ENCODE measurements at places on chromosomes 16 and 17.
A peak's percentile ranks its signal among the peaks of the same experiment; 100 is the strongest.

DNA sequence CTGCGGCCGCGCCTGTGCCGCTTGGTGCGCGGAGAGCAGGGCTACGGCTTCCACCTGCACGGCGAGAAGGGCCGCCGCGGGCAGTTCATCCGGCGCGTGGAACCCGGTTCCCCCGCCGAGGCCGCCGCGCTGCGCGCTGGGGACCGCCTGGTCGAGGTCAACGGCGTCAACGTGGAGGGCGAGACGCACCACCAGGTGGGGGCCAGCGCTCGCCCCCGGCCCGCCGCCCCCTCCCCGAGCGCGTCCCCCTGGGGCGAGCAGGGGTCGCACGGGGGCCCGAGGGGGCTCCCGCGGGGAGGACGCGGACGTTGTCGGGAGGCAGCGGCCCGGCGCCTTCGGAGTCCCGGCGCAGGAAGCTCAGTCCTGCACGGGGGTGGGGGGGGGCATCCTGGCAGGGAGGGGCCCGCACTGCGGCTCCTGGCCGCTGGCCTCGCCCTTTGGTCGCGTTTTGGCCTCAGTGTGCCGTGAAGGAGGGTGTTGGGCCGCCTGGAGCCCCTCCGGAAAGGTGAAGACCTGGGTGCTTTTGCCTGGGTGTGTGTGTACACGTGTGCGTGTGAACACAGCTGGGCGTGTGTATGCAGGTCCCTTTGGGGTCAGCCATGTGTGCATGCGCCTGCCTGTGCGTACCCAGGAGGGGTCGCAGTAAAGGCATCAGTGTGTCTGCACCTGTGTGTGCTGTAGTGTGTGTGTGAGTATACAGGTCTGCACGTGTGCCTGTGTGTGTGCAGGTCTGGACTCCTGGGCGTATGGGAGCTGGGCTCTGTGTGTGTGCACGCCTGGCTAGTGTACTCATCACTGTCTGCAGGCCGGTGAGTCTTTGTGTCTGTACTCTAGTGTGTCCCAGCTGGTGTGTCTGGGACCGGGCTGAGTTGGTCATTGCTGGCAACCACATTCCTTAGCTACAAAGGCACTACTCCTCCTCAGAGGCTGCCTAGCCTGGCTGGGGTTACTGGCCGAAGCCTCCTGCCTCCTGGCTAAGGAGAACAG, 615 bp downstream of the NHERF2 start:
- no peak for DNase-seq

GRCh38 chr16:63978240-63978639, 1143.6 kb downstream of the CDH11 start:
- DNase-seq, result no peak

- DNase-seq, result peak; percentile 57
Observed at GRCh38 chr16:88430524-88431446, 22.3 kb upstream of the ZFPM1 start.

GRCh38 chr16:69476920-69477443, 52.6 kb downstream of the CYB5B start:
- no peak for DNase-seq

- no peak for DNase-seq
Observed at GRCh38 chr17:31787857-31788570, 71.0 kb downstream of the COPRS start.

DNA sequence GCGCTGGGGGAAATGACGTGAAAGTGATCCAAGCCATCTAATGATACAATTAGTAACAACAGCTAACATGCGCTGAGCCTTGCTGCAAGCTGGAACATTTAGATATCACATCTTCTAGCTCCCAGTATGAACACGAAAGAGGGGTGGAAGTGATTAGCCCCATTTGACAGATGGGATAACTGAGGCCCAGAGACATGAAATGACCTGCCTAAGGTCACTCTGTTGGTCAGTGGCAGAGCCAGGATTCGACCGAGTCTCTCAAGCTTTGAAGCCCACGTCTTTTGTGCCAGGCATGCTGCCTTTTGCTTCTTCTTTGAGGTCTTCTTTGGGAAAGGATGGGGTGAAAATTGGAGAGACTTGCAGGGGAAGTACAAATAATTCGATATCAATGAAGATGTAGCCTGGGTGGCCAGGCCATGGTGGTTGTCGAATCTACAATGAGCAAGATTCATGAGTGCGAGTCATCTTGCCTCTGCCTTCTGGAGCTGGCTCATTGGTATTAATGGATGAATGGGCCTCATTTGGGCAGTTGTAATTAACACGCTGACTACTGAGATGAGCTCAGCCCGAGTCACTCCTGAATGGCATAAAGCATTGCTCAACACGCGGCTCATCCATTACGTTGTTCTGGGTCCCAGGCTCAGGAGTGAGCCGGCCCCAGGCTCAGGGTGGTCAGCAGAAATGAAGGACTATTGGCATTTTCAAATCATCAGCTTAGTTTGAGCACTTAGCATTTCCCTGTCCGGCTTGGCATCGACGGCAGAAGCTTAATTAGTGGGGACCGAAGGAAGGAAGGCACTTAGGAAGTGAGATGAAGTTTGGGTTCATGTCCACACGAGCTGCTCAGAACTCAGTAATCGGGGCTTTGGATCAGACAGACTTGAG, 28.0 kb upstream of the GPRC5B start:
- no peak for DNase-seq

All from Peyer's patch (tissue), 4 donors.